ENCODE measurements at places on chromosomes 2 and 18.

- DNase-seq = no peak
Observed at GRCh38 chr2:47189635-47190034, 34.5 kb upstream of the STPG4 start.

DNA sequence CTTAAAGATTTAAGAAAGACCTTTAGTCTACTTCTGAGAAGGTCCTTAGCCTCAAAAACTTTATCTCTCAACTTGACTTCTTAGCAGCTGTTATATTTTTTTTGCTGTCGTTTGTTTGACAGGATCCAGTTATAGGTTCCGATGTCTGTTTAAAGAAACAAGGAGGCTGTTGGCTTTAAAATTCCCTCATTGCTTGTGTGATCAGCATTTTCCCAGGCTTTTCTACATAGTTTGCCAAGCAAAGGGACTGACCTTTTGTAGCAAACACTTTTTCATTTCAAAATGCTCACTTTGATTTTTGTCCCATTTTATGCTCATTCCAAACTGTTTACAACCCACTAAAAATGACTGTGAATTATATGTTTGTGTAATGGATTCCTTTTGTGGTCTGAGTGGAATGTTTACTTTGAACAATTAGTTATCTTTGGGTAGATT lies 394.9 kb downstream of the ARHGAP15 start:
- DNase-seq = no peak

DNA sequence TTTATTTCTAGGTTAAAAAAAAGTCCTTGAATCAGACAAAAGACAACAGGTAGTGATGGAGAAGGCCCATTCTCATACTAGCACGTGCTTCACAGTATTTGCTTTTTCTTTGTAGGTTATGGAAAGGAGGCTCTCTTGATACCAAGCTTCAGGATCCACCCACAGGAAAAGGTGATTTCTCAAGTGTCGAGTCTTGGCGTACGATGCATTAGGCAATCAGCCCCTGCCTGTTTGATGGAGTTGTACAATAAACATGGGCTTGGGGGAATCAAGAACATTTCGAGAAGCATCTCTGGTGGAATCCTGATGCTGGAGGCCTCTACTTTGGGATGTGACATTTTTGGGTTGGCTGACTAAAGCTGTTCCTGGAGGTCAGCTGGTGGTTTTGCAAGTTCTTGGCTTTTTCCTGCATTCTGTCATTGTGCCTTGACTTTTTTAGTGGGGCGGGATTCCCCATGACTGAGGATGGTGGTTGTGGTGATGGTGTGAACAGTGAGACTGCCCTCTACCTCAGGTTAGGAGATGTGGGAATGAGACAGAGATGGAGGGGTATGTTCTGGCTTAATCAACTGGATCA lies 231.5 kb upstream of the SPRED2 start:
- DNase-seq = no peak

DNA sequence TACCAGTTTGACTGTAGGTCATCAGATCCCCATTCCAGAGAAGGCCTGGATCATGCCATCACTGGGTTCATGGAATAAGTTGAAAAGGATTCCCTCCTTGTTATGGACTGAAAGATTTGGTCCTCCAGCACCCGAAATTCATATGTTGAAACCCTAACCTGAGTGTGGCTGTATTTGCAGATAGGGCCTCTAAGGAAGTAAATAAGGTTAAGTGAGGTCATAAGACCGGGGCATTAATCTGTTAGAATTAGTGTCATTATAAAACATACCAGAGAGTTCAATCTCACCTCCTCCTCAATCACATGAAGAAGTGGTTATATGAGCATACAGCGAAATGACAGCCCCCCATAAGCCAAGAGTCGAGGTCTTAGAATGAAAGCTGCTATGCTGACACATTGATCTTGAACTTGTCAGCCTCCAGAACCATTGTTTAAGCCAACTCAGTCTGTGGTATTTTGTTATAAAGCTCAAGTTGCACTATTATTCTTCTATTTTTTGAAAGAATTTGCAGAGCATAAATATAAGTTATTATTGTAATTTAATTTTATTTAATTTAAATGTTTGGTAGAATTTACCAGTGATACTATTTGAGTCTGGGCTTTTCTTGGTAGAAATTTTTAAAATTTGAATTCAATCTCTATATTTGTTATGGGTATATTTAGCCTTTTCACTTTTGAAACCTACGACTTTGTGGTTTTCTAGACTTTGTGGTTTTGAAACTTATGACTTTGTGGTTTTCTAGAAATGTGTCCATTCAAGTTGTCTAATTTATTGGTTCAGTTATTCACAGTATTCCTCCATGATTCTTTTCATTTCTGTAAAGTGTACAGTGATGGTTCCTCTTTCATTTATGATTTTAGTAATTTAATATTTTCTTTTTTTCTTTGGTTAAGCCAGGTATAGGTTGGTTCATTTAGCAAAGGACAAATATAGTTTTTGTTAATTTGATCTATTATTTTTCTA lies 1206.7 kb upstream of the CDH2 start:
- no peak for DNase-seq

DNA sequence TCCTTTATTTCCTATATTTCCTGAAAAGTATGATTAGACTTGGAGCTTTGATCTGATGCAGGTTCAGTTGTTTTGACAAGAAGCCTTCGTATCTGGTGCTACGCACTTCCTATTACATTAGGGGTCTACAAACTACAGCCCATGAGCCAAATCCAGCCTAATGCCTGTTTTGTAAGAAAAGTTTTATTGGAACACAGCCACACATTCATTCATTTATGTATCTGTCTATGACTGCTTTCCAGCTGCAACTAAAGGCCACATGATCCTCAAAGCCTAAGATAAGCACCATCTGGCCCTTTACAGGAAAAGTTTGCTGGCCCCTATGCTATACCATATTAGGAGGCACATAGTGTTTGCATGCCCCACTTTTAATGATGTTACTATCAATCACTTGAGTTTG lies 26.0 kb downstream of the EIF2AK3 start:
- DNase-seq = no peak

DNA sequence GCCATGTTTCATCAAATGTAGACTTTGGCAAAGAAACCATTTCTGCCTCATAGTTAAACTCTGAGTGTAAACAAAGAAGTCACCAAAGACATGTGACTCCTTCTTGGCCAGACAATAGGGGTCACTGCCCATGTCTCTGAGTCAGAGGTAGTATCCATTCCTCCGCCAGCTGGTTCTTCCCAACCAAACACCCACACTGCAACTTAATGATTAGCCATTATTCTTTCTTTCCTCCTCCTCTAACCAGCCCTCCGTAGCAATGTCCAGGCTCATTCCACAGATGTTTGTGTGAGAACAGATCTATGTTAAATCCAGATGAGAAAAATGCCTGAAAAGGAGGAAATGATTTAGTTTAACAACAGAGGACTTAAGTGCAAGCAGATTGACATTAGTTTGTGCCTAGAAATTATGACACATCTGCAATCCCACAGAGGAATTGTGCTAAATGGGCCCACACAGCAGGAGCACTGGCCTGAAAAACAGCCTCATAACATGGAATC lies 127.9 kb upstream of the SH3BP4 start:
- no peak for DNase-seq
